Neural crest cell (in vitro differentiated cells): ENCODE measurements at places on chromosomes 6 and 20. TPM values are rescaled to one million over a fixed set of nuclear protein-coding genes. Genes with fewer than 3 reads are reported as not detected.

TSPO2 gene
- total RNA-seq = not detected in 2 replicates

SERPINB6 gene
- total RNA-seq = 20.1 and 21.3 TPM in 2 replicates

TFAP2A gene
- total RNA-seq = 8.2 and 9.6 TPM in 2 replicates

SYCP2L gene
- total RNA-seq = 5.6 and 9.9 TPM in 2 replicates

ASXL1 gene
- 140 and 157 TPM in 2 replicates for total RNA-seq

ASCC3 gene
- total RNA-seq = 31.4 and 37.9 TPM in 2 replicates

TRIM26 gene
- total RNA-seq = 36.2 and 36.5 TPM in 2 replicates

MEP1A gene
- not detected in 2 replicates for total RNA-seq

HCRTR2 gene
- total RNA-seq = not detected in 2 replicates

CEP162 gene
- total RNA-seq = 19.4 and 20.6 TPM in 2 replicates

NNAT gene
- 113 and 119 TPM in 2 replicates for total RNA-seq

TNF gene
- not detected in 2 replicates for total RNA-seq

CARMIL1 gene
- total RNA-seq = 4.5 and 5.0 TPM in 2 replicates

CSE1L gene
- total RNA-seq = 186 and 196 TPM in 2 replicates

ZBTB46 gene
- 23.7 and 23.8 TPM in 2 replicates for total RNA-seq

SIRPD gene
- not detected in 2 replicates for total RNA-seq

SYCP2 gene
- 1.9 and 2.3 TPM in 2 replicates for total RNA-seq

DNA sequence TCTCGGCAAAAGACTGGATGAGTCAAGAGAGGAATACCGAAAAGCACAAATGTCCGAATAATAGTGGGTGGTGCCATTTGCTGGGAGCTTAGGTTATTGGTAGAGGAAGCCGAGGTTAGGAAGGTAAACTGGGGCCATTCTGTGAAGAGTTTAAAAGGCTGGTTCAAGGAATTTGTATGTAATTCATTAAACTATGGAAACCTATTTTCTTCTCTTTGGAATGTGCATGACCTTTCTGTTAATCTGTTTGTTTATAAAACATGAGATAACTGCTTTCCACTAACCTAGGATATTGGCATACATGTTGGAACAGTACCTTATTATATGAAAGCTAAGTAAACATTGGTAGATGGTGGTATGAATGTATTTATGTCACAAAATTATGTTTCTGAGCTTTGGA lies 71.8 kb downstream of the LCA5 start:
- DNase-seq = no peak

- DNase-seq = no peak
These were observed 43.1 kb downstream of the ARHGAP40 start for GRCh38 chr20:38644588-38645260.

- no peak for DNase-seq
These were observed 4.6 kb downstream of the FILIP1 start for GRCh38 chr6:75489025-75489424.

- no peak for DNase-seq
These were observed 119.9 kb upstream of the ZNF217 start for GRCh38 chr20:53713328-53714056.

- no peak for DNase-seq
These were observed 67.1 kb downstream of the FGD2 start for GRCh38 chr6:37072526-37072925.

DNA sequence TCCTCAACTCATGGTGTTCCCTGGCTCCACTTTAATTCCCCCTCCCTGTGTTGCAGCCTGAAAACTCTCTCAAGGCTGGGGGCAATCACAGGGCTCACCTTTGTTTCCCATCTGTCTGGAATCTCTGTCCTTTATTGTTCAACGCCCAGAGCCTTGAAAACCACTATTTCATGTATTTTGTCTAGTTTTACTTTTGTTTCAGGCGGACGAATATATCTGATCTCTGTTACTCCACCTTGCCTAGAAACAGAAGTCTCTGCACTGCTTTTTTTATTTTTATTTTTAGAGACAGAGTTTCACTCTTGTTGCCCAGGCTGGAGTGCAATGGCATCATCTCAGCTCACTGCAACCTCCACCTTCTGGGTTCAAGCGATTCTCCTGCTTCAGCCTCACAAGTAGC lies 27.6 kb downstream of the PLAGL2 start:
- no peak for DNase-seq

DNA sequence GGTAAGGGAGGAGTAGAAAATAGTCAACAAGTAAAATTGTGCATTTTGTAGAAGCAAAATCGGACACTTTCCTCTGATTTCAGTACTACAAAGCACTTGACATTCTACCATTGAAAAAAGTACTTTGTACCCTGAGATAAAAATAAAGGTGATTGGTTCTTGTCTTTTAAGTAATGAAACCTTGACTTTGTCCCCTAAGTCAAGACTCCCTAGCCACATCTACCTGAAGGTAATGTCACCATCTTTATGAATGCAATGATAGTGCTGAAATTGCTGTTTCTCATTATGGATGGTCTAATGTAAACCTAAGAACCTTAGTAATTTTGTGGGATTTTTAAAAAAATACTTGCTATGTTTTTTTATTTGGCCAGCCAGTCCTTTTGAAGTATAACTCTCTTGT lies 2.4 kb upstream of the MAN1A1 start:
- DNase-seq = no peak

- DNase-seq = no peak
These were observed 381.6 kb downstream of the LAMA2 start for GRCh38 chr6:129264480-129265045.

DNA sequence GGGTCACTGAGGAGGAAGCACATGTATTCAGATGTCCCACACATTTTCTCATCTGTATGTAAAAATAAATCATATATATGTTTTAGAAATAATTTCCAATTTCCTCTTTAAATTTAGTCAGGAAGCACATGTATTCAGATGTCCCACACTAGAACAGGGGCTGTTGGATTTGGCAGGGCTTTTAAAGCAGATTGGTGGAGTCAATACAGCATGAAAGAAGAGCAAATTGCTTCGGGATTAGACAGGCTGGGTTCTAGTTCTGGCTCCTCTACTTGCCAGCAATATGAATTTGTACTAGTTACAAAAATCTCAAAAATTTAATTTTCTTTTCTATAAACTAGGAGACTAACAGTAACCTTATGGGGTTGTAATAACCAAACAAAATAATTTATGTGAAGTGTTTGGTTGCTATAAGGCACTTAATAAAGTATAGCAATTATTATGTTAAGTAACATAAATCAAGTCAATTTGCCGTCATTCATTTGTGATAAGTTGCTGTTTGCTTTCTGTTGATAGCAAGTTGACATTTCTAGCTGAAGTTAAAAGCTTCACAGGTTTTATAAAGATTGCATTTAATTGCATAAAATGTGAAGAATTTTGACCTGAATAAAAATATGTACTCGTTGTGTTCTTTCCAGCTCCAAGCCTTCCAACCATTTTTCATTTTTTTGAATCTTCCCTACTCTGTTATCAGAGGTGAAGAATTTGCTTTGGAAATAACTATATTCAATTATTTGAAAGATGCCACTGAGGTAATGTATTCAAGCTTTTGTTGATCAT lies 88.9 kb downstream of the CD109 start:
- DNase-seq = no peak

DNA sequence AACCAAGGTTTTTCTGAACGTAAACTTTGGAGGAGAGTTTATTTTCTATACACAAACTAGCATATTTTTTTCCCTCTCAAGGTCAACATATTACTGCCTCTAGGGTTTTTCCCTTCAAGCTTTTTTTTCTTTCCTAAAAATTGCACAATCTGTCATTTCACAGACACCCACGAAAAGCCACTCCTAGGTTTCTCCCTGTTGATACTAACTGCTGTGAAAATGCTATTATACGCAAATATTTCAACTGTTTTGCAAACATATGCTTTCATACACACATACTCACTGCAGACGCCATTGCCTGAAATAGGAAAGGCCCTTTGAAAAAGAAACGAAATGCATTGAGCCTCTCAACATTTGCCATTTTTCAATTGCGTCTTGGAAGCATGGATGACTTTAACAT lies 333.0 kb downstream of the CD83 start:
- DNase-seq = no peak

DNA sequence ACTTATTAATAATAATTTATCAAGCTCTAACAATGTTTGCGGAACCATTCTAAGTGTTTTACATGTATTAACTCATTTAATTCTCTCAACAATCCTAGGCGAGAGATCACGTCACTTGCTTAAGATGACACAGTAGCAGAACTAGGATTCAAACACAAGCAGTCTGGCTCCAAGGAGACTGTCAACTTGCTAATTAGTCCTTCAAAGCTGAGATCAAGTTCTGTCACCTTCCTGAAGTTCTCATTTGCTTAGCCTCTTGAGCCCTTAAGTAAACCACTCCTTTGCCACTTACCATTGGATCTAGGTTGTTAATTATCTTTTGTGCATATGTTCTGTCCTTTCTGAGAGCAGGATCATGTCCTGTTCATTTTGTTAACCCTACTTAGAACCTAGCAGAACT lies 14.1 kb downstream of the FKBP5 start:
- DNase-seq = no peak

GRCh38 chr6:110558575-110558974 lies 82.2 kb upstream of the SLC22A16 start:
- DNase-seq = no peak

DNA sequence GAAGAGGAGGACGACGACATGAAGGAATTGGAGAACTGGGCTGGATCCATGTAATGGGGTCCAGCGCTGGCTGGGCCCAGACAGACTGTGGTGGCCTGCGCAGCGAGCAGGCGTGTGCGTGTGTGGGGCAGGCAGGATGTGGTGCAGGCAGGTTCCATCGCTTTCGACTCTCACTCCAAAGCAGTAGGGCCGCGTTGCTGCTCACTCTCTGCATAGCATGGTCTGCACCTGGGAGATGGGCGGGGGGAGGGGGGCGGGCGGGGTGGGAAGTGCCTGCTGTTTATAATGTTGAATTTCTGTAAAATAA lies 42.3 kb downstream of the CHMP4B start:
- DNase-seq = no peak

GRCh38 chr20:23477223-23477622 lies 13.7 kb upstream of the CST8 start:
- DNase-seq = no peak

DNA sequence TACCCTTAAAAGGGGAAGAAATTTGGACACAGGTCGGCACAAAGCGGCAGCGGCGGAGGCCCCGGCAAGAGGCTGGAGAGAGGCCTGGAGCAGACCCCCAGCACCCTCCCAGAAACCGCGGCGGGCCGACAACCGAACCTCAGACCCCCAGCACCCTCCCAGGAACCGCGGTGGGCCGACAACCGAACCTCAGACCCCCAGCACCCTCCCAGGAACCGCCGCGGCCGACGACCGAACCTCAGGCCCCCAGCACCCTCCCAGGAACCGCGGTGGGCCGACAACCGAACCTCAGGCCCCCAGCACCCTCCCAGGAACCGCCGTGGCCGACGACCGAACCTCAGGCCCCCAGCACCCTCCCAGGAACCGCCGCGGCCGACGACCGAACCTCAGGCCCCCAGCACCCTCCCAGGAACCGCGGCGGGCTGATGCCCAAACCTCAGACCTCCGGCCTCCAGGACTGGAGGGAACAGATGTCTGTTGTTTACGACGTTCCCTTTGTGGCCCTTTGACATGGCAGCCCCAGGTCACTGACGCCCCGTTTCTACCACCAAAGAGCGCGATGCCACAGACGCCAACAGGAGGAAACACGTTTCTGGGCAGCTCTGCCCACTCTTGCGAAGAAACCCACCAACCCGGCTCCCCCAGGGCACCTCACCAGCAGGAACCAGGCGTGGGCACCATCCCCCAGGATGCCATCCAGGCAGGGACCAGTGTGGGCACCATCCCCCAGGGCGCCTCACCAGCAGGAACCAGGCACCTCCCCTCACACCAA lies 28.4 kb downstream of the ZBTB46 start:
- DNase-seq = no peak

DNA sequence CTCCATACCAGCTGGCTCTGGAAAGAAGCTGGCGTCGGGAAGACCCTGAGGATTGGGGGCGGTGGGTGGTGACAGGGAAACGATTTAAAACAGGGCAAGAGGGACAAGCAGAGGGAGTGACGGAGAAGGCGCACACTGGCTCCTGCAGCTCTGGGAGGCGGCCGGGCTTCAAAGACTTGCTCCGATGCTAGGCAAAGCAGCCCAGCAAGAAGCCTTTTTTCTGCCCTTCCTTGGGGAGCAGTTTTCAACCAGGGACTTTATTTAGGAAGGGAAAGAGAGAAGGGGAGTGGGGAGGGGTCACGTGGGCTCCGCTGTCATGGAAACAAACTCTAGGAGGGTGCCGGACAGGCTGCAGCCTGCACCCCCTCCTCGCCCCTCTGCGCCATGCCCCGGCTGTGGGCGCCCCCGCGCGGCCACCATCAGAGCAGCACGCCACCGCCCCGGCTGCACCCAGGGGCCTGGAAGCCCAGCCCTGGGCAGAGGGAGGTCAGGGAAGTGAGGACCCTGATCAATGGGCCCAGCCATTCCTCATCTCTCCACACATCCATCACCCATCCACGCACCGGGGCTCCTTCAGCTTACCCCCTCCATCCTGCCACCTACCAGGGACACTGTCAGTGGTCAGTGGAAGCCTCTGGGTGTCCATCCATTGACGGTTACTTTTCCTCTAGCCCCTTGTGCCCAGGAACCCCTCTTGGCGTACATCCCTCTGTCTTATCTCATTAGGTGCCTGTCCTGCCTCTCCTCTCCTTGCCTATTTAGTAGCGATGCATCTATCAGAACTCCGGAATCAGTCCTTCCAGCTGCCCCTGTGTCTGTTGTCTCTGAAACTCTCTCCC lies 66.6 kb upstream of the CCDC167 start:
- DNase-seq = peak; percentile 71

DNA sequence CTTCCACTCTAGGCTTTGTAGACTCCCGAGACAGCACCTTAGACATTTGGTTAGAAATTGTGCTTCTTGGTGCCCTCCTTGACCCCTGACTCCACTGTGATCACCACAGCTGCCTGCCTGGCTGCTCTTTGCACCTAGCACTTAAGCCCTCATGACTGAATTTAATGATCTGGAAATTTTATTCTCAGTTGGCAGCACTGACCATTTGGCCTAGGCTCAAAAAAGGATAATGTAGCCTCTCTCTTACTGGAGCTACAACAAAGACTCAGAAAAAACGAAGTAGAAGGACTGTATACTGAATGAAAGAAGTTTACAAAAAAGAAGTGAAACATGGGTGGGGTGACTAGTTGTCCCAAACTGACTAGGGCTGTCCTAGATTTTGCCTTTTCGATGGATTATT lies 11.3 kb upstream of the ABRACL start:
- DNase-seq = no peak

DNA sequence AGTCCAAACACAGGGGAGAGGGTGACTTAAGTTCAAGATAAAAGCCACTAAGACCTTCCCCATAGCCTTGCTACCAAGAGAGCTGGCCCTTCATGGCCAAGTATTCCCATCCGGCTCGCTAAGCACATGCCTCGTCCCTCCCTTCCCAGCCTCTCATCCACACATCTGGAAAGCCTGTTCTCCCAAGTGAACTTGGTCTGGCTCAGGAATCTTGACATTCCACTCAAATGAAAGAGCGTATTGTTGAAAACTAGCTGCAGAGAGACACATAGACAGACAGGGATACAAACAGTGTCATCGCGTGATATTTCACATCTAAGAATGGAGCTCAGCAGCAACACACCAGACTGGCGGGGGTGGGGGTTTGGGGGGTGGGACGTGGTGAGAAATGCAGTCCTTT lies 182.8 kb upstream of the FOXQ1 start:
- no peak for DNase-seq

GRCh38 chr6:30311101-30311500 lies 15.6 kb upstream of the TRIM39 start:
- DNase-seq = no peak
